ENCODE measurements at places on chromosomes 16 and 17. TPM values are rescaled to one million over a fixed set of nuclear protein-coding genes. Genes with fewer than 3 reads are reported as not detected.

DNA sequence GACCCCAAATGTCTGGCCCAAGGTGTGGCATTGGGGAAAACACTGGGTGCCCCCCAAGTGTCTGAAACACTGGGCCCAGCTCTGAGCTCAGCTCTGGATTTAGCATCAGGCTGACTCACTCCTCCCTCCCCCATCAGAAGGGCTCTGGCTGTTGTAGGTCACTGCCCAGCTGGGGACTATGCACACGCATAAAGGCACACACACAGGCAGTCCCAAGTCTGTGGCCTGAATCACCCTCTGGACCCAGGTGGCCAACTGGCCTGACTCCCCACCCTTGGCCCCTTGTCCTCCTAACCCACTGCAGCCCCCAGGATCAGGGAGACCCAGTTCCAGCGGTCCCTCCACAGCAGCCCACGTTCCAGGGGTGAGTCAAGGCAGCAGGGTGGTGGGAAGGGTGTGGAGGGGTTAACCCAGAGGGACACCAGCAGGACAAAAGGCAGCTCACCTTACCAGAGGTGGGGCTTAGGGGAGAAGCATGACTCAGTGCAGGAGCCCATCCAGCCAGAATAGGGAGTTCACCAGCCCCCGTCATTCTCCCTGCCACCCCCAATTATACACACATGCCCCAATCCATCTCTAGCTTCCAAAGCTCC is 47.0 kb downstream of the MYO18A start:
- H3K4me3 ChIP-seq, result no peak overlapping the region
- peaks cover 17% of the 10 kb centered on the region for H3K4me1 ChIP-seq
- no peaks in the 10 kb centered on the region for H3K36me3 ChIP-seq
- DNase-seq, result no peak

GRCh38 chr17:71107136-71107535 is 937.8 kb downstream of the KCNJ2 start:
- no peaks in the 10 kb centered on the region for H3K36me3 ChIP-seq
- H3K4me3 ChIP-seq, result no peak overlapping the region
- no peak overlapping the region for H3K27ac ChIP-seq

DNA sequence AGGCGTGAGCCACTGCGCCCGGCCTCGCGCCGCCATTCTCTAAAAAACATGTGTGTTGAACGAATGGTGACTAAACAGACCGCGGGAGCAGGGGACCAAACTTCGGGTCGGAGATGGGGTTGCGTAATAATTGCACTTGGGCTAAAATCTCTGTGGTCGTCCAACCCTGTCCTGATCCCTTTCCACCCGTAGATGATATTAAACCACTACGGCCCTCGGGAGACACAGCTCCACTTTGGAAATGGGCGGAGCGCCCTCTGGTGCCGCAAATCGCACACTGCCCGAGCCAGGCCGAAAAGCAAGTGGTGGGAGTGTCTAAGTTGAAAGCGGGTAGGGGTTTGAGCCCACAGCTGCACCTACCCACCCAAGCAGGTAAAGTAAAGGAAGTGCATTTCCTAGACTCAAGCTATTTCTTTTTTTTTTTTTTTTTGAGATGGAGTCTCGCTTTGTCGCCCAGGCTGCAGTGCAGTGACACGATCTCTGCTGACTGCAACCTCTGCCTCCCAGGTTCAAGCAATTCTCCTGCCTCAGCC is 17.0 kb downstream of the CAVIN1 start:
- peak; percentile 87 for DNase-seq
- no peaks in the 10 kb centered on the region for H3K27me3 ChIP-seq
- no peak overlapping the region for H3K4me3 ChIP-seq
- H3K27ac ChIP-seq, result peak overlapping the region; percentile 80
- no peaks in the 10 kb centered on the region for H3K36me3 ChIP-seq

GRCh38 chr16:27242398-27242797 is 26.2 kb downstream of the NSMCE1 start:
- peaks cover 93% of the 10 kb centered on the region for H3K4me1 ChIP-seq
- H3K36me3 ChIP-seq, result no peaks in the 10 kb centered on the region
- peak overlapping the region; percentile 77 for H3K27ac ChIP-seq
- DNase-seq, result no peak
- H3K4me3 ChIP-seq, result no peak overlapping the region
- no peaks in the 10 kb centered on the region for H3K27me3 ChIP-seq

ZNF747 gene
- total RNA-seq, result 16.5 TPM
